ENCODE measurements at places on chromosomes 12 and 14.

- no peak for DNase-seq
Measured at GRCh38 chr12:86724716-86725115, 468.5 kb upstream of the MGAT4C start.

DNA sequence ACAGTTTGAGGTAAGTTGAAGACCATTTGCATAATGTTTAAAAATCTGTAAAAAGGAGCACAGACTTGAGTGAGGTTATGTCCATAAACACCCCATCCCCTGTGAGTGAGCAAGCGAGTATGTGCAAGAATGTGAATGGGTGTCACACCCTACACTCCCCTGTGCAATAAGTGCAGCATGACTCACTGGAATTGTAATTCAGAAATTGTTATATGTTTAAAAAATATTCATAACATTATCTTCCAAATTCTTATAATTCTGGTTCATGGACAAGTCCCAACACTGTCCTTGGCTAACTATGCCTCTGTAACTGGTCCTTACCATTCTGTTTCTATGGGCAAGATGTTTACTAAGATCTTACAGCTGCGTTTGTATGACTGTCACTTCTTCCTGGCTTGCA is 207.8 kb upstream of the FAR2 start:
- DNase-seq, result no peak

DNA sequence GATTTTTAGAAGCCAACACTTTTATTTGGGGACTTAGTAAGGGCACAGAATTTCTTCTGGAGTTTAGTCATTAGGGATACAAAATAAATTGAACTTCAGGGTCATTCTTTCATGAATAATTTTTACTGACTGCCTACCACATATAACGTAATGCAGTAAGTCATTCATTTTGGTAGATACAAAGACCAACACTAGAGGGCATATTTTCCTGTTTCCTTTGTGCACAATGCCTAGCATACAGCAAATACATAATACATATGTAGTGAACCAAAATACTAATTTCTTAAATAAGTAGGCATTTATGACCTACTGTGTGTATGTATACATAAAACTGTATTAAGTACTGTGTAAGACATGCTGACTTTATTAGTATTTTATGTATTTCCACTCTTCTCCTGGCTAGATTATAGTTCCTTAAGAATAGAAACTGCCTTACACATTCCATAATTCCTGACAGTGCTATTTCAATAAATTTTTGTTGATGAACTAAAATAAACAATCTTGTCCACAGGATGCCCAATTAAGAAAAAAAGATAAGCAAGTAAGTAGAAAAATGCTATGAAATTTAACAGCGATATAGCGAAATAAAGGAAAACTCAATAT is 47.9 kb downstream of the PPP1R12A start:
- peak; percentile 51 for DNase-seq

DNA sequence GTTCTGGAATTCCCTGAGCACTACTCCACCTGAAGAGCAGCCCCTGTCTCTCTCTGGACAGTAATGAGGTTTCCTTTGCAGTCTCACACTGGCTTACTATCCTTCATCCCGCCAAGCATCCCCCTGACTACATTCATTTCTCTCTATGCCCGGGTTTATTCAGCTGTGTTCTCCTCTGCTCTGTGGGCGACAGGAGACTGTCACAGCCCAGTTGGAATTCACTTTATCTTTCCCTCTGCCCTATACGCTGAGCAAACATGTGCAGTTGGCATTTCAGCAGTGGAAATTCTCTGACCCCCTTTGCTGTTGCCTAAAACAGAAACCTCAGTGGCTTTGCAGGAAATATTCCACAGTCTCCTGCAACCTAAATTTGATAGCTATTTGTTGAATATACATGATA is 83.5 kb upstream of the MAX start:
- no peak for DNase-seq

GRCh38 chr14:74459976-74460375 is 33.1 kb downstream of the NPC2 start:
- DNase-seq, result no peak

DNA sequence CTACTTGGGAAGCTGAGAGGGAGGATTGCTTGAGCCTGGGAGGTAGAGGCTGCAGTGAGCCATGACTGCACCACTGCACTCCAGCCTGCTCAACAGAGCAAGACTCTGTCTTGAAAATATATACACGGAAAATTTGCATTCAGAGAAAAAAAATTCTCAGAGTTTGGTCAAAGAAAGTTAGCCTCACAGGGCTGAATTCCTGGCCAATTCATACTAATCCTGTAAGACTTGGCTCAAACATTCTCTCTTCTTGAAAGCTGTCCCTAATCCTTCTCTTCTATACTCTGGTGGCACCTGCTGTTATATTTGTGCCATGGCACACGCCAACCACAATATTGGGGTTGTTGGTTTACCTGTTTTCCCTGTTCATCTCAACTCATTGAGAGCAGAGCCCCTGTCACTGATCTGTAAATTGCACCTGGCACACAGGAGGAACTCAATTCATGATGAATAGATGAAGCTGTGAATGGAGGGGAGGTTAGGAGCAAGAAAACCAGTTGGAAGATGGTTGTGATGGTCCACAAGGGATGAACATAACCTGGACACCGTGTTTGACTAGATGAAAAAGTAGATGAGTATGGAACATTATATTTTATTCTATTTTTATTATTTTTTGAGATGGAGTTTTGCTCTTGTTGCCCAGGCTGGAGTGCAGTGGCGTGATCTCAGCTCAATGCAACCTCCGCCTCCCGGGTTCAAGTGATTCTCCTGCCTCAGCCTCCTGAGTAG is 36.8 kb upstream of the SPTSSA start:
- peak; percentile 2 for DNase-seq

GRCh38 chr12:18068355-18068754 is 21.6 kb downstream of the RERGL start:
- no peak for DNase-seq

- no peak for DNase-seq
Measured at GRCh38 chr12:112875608-112876007, 31.2 kb upstream of the OAS1 start.

- no peak for DNase-seq
Measured at GRCh38 chr14:34000396-34000795, 49.5 kb upstream of the EGLN3 start.

- no peak for DNase-seq
Measured at GRCh38 chr14:69637503-69638031, 26.2 kb downstream of the SUSD6 start.

- no peak for DNase-seq
Measured at GRCh38 chr12:53720946-53721345, 6.3 kb downstream of the CALCOCO1 start.

DNA sequence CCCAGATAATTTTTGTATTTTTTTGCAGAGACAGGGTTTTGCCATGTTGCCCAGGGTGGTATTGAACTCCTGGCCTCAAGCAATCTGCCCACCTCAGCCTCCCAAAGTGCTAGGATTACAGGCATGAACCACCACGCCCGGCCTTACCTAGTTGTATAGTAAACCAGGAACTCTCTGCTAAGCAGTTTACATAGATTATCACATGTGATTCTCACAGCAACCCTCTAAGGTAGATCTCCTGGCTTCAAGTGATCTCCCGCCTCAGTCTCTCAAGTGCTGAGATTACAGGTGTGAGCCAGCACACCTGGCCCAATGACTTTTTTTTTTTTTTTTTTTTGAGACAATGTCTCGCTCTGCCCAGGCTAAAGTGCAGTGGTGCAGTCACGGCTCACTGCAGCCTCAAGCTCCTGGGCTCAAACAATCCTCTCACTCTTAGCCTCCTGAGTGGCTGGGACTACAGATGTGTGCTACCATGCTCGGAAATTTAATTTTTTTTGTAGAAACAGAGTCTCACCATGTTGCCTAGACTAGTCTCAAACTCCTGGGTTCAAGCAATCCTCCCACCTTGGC is 26.0 kb upstream of the ATP2A2 start:
- DNase-seq, result no peak

DNA sequence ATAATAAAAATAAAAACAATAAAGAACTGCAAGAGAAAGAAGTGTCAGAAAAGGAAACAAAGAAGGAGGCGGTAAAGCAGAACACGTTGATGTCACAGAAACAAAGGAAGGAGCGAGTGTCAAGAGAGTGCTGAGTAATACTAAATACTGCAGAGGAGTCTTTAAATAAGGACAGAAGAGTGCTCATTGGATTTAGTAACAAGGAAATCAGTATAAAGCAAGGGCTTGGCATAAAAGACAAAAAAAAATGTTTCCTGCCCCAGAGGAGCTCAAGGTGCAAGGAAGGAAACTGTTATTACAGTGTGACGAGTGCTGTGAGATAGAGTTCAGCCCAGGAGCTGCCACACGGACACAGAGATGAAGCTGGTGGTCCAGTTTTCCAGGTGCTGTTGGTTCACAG is 8.4 kb upstream of the TUBA1A start:
- DNase-seq, result no peak

DNA sequence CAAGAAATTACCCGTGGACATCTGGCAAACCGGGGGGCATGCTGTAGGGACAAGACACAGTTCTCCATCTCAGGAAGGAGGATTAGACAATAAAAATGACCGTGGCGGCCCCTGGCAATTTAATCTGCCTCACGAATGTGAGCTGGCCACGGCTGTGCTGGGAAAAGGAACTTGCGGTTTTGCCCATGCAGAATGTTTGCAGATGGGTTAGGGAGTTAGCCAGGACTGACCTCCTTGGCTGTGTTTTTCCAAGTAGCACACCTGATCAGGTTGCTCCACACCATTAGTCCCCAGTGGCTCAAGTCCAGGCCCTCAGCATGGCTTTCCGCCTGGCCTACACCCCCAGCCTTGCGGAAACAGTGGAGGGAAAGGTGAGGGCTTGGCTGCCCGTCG is 20.8 kb downstream of the TPCN1 start:
- no peak for DNase-seq

DNA sequence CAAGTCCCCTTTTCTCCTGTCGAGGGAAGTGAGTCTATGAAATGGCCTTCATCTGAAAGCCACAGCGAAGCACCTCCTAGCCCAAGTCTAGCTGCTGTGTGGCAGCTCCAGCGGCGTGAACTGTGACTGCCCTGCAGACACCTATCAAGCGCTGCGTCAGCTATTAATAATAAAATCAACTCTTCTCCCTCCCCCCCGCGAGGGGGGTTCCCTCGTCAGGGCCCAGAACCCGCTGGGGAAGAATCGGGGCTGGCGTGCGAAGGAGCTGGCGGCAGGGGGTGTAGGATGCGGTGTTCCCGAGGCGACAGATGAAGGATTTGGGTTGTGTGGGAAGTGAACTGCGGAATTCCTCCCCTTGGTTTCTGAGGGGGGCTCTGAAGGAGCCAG is 662 bp upstream of the ATP2A2 start:
- peak; percentile 36 for DNase-seq

GRCh38 chr12:104232609-104233280 is 17.2 kb downstream of the TXNRD1 start:
- DNase-seq, result no peak

- DNase-seq, result no peak
Measured at GRCh38 chr12:68200854-68201253, 24.8 kb downstream of the IL26 start.

DNA sequence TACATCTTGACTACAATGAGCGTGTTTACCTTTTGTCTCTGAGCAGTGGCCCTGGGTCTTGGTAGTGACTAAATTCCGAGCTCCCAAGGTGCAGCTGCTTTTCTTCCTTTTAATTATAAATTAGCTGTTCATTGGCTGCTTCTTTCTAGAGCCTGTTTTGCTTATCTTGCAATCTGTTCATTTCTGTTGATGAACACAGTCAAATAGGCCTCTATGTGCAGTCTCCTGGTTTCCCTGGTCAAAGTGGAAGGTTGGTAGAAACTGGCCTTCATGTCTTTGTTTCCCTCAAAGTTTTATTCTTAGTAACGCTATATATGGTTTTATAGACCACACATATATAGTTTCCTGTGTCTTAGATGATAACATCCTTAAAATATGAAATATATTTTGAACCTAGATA is 94.1 kb downstream of the DUSP16 start:
- DNase-seq, result no peak

GRCh38 chr12:24697769-24698168 is 251.1 kb downstream of the BCAT1 start:
- no peak for DNase-seq
